NCI-H1105 (cell line): ENCODE measurements at places on chromosomes 7 and 10.
A peak's percentile ranks its signal among the peaks of the same experiment; 100 is the strongest.

DNA sequence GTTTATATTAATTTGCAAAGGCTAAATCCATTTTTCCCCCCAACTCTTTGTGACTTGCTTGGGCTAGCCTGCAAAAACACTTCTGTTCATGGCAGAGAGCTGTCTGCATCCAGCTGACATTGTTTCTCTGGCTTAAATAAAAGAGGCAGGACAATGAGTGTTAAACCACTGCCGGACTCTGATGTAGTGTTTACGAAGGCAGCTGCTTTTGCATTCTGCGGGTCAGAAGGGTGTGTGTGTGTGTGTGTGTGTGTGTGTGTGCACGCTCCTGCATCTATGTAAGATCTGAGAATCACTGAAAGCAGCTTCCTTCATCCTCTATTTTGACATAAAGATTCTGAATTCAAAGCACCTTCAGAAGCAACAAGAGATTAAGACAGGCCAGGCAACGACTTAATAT, 28.3 kb downstream of the NRP1 start:
- DNase-seq: no peak

- peak; percentile 61 for DNase-seq
These were observed 68.9 kb upstream of the CARD11 start for GRCh38 chr7:3112479-3113134.

DNA sequence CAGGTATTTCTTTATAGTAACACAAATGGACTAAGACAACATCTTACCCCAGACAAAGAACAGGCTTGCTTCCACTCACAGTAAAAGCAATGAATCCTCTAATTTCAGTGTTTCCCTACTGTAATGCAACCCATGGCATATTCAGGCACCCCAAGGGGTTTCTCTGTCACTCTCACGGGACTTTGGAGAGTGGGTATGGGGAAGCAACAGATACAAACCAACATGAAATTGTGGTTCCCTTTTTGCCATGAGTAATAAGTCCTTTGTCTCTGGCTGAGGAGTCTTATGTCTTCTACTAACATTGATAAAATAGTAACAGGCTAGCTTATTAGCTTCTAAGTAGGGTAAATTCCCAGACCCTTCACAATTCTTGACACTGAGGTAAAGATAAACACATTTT, 51.4 kb upstream of the AOAH start:
- DNase-seq: no peak

DNA sequence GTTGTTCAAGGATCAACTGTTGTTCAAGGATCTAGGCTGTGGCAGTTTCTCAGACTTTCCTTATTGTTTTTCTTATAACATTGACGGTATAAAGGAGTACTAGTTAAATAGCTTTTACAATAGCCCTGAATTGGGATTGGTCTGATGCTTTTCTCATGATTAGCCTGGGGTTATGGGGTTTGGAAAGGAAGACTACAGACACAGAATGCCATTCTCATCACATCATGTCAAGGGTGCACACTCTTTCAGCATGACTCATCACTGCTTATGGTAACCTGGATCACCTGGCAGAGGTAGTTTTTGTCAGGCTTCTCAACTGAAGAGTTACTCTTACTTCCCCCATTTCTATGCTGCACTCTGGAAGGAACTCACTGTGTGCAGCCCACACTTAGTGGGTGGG, 194.2 kb upstream of the NPSR1 start:
- DNase-seq: no peak

DNA sequence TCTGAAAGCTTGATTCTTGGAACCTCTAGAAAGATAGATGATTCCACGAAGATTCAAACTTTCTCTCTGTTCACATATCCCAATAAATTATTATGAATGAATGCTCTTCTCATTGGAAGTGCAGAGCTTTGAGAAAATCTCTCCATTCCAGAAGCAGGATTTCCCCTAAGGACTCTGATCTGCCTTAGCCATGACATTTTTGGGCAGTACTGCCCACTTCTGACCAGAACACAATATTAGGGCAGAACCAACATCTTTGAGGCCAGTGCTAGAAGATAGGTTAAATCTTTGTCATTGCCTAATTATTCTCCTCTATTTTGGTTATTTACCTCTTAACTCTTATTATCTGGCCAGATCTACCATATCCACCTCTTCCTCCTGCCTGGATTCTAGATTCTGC, 49.9 kb downstream of the ARMC3 start:
- no peak for DNase-seq

DNA sequence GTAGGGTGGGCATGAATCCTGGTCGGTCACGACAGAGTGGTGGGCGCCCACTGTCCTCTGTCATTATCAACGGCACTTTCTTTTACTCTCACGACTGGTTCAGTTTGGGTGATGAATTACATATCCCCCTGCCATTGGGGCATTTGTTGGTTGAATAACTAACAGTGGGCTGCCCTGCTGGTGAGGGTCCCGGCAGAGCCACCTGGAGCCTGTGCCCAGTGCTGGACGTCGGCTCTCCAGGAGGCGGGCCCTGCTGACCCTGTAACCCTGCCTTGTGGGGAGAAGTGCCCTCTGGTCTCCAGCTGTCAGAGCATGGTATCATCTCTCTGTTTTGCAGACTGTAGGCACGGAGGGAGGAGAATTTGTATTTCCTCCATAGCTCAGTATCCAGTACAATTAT, 199.1 kb downstream of the GLRX3 start:
- no peak for DNase-seq

GRCh38 chr10:12960334-12960898, 41.1 kb downstream of the CCDC3 start:
- DNase-seq: no peak

DNA sequence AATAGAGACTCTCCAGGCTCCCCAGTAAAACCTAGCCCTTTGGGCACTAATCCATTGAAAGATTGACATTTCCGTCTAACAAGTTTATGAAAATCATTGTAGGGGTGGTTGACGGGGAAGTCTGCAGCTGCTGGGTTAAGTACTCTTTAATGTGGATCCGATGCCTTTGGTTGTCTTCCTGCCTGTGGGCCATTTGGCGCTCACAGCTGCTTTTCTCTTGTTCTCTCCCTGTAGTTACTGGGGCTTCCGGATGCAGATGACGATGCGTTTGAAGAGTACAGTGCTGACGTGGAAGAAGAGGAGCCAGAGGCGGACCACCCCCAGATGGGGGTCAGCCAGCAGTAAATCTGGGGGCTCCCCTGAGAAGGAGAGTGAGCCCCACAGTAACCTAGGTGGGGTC, 22.4 kb downstream of the MTURN start:
- DNase-seq: no peak

DNA sequence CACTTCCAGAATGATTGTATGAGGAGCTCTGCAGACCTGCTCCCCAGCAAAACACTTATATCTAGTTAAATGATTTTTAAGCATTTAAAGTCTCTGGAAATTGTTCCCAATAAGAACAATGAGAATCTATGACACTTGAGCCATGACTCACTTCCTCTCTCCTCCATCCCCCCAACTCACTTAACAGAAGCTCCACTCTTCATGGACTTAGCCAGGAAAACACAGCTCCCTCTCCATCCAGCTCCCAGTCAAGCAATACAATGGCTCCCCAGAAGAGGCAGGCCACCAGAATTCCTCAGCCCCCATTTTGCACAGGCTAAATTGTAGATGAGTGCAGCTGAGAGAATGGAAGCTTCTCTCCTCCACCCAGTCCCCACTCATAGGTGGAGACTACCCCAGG, 27.0 kb downstream of the AOC1 start:
- no peak for DNase-seq

GRCh38 chr7:134454277-134454676, 4.6 kb downstream of the AKR1B1 start:
- DNase-seq: no peak

DNA sequence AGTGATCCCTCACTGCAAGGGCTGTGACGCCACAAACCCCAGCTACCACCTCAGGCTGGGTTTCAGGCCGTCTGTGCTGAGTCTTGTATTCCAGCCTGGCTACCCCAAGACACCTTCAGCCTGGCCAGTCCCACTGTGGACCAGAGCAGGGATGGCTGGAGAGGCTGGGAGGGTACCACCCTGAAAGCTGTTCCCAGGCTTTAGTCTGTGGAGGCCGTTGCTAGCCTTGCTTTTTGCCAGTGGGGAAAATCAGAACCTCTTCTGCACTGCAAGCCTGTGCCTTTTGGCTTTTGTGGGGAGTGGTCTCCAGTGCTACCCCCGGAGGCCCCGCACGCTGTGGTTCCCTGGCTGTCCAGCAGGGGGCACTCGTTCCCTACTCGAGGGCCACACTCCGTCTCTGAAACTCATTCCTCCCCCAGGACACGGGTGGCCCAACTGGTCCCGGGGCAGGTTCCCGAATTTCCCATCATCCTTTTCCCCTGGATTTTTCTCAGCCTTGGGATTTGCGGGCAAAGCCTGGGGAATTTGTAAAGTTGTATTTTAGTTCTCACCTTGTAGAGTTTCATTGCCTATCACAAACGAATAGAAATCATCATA, 128.4 kb upstream of the BTBD16 start:
- DNase-seq: no peak

DNA sequence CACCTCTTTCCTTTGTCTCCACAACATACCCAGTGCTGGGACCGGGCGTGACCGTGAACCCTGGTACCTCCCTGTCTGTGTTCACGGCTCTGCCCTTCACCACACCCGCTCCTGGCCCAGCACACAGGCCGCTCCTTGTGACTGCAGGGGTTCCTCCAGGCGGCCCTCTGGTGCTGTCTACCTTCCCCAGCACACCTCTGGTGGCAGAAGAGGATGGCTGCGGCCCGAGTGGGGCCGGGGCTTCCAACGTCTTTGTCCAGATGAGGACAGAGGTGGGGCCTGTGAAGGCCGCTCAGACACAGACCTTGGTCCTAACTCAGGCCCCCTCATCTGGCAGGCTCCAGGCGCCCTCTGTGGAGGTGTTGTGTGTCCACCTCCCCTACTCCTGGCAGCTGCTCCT, 55.4 kb upstream of the SGMS1 start:
- no peak for DNase-seq

- no peak for DNase-seq
These were observed 371.7 kb downstream of the ZNF716 start for GRCh38 chr7:57821438-57822382.

DNA sequence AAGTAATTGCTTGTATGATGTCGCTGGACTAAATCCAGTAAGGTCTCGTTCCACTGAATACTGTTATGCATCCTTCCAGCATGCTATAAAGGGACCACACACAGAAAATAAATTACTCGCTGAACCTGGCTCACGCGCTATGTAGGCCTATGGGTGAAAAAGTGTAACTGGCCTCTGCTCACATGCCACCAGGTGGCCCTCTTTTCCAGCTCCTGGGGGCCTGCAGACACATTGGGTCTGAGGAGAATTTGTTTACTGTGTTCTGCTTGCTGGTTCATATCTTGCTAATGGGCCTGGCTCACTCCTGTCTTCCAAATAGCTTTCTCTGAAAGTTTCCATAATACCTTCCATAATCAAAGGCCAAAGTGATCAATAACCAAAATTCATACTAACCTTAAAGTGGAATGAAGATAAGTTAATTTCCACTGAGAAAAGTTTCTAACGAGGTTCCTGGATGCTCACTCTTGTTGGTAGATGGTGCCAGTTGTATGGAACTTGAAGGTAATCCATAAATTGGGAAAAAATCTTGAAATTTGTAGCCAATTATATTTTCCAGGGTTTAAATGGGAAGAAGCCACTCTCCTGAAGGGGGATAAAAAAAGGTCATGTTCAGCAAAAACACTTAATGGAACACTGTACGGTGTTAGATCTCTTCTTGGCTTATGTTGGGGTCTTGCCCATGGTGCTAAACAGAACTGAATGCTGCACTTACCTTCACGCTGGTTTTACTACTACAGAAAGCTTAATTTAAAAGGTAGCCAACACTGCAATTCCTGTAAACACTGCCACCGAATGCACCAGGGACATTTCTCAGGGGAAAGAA, 27.0 kb upstream of the ZPBP start:
- DNase-seq: no peak

DNA sequence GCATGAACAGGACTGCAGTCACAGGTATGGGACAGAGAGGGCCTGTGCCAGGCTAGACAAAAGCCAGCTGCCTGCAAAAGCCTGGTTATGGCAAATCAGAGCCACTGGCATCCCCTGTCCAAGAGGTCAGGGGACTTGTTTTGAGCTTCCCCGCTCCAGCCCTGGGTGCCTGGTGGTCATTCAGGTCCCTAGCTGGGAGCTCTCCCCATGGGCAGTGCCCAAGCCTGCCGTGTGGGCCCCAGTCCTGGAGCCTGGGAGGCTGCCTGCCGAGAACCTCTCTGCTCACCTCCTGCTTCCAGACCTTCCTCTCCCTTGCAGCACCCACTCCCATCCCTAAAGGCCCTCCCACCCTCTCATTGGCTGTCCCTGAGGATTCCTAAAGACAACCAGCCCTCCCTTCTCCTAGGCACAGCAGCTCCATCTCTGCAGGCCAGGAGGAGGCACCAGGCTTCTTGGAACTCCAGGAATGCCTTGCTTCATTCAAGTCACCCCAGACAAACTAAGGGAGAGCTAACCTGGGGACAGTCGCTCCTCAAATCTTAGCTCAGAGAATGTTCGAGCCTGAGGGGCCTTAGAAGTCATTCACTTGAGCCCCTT, 150.6 kb downstream of the C10orf105 start:
- no peak for DNase-seq

GRCh38 chr10:3709456-3710060, 75.5 kb downstream of the KLF6 start:
- DNase-seq: no peak

- no peak for DNase-seq
These were observed 118.4 kb upstream of the ANK3 start for GRCh38 chr10:60508037-60508436.

GRCh38 chr10:44419790-44420549, 35.1 kb upstream of the CXCL12 start:
- no peak for DNase-seq

DNA sequence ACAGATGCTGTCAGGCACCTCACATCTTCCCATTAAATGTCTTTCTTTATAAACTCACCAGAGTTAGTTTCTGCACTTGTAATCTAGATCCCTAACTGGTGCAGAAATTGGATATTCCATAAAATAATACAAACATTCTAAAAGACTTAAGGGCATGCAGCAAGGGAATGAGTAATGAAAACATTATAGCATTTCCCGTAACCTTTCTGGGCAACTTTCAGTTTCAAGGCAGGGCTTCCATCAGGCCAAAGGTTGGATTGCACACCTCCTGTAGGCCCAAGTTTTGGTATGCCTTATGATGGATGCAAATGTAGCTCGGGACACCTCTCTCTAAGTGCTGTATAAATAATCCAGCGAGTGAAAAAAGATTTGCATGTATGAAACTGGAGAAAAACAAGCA, 129.9 kb upstream of the LYZL2 start:
- DNase-seq: no peak

DNA sequence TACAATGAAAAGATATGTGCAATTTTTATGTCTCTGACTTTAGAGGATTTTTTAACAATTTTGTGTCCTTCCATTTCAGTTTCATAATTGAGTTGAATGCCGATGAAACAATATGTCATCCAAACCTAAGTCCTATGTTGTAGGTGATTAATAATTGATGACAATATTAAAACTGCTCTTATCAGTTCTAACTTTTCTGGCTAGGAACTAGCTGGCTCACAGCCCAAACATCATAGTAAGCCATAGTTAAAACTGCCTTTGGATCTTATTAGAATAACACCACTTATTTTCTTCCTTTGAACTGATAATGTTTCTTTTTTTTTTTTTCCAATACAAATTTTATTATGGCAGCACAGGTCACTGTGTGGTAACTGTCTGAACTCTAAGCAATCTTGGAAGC, 230.9 kb downstream of the GRM8 start:
- DNase-seq: no peak
